NCI-H748 treated with DMSO at 0.1 percent for 48 hours (cell line): ENCODE measurements at places on chromosomes 5 and 9.

GRCh38 chr9:132411091-132411508, 1.1 kb downstream of the CFAP77 start:
- peak; percentile 68 for DNase-seq

GRCh38 chr9:83649080-83649479, 26.1 kb downstream of the IDNK start:
- peak; percentile 33 for DNase-seq

DNA sequence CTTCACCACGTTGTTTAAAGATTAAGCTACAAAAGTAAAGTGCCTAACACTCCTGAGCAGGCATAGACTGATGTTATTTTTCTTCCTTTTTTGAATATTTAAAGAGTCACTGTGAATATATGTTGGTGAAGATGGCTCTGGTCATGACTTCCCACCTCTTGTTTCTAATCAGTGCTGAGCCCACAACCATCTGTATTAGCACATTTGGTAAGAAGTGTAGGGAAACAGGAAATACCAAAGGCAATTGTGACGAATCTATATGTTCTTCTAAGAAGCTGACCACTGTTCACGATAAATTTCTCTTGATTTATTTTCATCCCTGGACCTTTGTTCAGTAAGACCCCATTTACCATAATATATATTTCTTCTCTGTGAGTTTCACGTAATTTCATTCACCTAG, 108.3 kb upstream of the PCA3 start:
- DNase-seq, result no peak

- DNase-seq, result no peak
These were observed 91.3 kb downstream of the MAT2B start for GRCh38 chr5:163596608-163597315.

GRCh38 chr5:175382171-175382570, 61.8 kb downstream of the DRD1 start:
- no peak for DNase-seq

DNA sequence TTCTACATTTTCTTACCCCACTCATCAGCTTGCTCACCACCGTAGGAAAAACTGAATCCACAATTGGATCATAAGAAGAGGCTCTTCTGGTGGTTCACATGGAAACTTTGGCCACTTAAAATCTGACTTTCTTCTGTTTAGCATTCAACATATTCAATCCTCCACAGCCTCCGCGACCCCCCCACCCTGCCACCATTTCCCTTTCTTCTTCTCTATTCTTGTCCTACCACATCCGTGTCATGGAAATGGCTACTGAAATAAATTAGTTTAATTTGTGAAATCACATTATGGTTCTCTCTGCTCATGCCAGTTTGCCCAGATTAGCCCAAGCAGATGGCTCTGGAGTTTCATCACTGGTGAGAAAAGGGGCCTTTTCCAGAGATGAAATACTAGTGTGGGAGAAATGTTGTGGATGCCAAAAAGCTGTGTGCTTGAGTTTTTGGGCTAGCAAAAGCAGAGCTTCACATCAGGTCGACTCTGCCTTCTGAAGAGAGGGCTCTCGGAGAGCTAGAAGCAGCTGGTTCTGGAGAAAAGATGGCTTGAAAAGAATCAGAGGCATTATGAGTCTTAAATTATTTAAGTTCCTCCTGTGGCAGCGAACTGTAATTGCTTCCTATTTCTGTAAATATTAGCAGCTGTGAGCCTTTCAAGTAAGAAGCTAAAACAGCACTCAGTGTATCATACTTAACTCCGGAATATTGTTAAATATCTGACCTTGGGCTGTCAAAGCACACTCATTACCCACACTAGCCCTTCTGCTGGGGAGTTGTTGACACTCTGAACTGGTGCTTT, 107.1 kb downstream of the MAT2B start:
- DNase-seq, result no peak

GRCh38 chr9:106287731-106288130, 575.2 kb upstream of the ZNF462 start:
- no peak for DNase-seq

DNA sequence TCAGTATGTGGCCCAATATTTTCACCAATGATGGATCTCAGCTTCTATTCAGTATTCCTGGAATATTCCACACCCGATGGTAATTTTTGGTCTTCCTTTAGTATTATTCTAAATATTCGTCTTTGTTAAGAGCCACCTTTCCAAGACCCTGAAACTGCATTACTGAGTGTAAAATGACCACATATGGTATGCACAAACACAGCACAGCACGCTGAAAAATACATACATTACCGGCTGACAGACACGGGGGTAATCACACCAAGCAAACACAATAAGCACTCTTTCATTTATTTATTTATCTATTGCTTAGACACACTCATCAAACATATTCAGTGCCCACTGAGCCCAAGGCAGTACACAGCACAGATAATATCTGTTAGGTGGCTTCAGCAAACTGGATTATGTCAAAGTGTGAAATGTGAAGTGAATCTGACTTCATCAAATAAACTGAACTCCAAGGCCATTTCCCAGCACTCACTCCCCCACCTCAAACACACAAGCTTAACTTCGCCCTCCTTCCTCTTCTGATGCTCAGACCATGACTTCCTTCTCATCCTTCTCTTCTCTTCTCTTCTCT, 1637.8 kb upstream of the C9orf72 start:
- peak; percentile 90 for DNase-seq

DNA sequence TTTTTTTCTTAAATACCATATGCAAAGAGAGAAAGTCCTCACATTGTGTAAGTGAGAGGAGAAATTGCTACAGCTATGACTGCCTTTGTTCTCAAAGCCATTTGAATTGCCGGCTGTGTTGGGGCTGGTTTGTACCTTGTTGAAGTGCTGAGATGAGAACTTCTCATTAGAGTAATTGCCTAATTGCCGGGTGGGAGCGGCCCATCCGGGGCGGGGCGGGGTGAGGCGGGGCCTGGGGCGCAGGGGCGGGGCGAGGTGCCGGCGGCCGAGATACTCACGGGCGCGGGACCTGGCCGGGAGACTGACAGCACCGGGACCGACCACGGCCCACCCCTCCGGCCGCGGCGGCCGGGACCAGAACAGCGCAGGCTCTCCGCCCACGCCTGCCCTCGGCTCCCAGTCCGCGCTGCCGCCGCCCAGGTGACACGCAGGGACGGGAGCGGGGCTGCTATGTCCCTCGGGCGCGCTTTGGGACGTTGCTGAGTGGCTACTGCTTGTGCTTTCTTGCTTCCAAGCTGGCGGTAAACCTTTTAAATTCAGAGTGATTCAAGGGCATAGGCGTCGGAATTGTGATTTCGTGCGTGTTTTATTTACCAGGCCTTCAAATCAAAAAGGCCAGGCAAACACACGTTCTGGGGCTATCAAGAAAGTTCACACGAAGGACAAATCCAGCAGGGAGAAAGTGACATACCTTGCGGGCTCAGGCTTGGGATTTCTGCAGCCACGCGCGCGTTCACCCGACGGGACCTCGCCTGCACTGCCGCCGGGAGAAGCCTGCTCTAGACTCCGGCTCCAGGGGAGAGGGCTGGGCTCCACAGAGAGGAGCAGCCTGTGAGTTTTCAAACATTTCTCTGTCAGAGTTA, 269.1 kb downstream of the FANCC start:
- peak; percentile 87 for DNase-seq

- no peak for DNase-seq
These were observed 35.5 kb upstream of the ADAMTSL1 start for GRCh38 chr9:18438300-18438925.

- DNase-seq, result no peak
These were observed 26.2 kb downstream of the IRF1 start for GRCh38 chr5:132464156-132464939.

DNA sequence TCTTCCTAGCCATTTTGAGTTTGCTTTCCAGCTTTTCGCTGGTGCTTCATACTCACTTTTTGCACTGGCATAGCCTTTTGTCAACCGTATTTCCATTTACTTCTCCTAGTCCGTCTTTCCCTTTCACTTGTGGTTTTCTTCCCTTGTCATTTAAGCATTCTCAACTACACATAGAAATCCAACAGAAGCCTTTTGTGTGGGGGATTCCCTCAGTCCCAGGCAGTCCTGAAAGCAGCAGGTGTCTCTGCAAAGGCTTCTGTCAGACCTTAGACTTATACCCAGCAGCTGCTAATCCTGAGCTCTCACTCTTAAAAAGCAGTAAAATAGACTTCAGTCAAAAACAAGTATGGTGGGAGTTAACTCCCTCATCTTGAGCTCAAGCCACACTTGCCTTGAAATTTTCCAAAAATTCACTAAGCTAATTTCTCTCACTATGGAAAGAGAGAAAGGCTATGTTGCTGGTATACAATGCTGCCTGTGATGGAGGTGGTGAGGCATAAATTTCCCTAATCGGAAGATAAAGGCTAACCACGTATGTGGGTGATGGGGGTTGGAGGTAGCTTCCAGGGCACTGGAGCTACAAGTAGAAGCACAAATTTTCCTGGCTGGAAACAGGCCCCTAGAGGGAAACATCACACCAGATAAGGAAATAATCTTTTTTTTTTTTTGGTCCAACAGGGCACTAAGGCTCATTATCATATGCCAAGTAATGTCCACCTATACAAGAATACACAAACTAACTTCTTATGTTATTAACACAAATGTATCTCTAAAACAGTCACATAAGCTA, 34.8 kb upstream of the IFNK start:
- no peak for DNase-seq

- no peak for DNase-seq
These were observed 134.5 kb downstream of the TRIO start for GRCh38 chr5:14277385-14278320.

DNA sequence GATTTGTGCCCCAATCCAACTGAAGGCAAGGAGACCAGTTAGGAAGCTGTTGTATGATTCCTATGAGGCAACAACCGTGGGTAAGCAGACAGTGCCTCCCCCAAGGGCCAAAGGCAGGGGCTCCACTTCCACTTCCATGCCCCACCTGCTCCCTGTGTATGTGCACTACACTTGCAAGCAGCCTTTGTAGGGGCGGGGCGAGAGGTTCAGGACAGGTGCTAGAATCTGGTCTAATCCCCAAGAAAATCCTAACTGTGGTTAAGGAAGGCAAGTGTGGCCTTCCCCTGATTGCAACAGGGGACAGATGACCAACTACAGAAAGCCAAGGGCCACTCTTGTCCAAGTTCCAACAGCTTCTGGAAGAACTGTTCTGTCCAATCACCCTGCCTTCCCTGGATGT, 41.7 kb downstream of the B4GALT1 start:
- DNase-seq, result no peak

DNA sequence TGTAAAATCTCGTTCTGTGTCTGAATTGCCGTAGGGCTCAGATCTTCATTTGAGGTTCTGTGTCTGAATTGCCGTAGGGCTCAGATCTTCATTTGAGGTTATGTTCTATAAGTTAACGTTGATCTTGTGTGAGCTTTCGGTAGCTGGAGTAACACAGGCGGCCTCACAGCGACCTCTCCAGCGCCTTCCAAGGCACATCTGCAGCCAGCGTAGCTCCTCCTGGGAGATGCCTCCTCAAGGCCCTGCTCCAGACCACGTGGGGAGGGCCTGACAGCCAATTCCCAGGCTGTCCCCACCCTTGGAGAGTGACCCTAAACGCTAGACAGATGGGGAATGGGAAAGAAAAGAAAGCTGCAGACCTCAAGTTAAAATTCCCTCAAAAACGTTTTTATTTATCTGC, 8.7 kb upstream of the AHRR start:
- DNase-seq, result no peak

GRCh38 chr5:134458234-134459009, 46.7 kb upstream of the CDKN2AIPNL start:
- no peak for DNase-seq

DNA sequence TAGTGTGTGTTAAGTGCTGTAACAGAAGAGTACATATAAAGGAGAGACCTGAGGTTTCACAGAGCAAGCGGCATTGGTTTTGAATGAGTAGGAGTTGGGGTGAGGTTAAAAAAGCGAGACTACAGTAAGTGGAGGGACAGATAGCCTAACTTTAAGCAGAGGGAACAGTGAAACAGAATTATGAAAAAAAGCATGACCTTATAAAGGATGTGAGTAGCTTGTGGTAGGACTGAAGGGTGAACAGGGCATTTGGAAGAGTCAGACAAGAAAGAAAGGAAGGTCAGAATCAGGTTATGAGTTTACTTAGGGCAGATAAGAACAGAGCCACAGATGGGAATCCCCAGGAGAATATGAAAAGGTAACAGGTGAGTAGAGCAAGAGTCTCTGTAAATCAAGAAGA, 22.5 kb downstream of the MSANTD3 start:
- no peak for DNase-seq

DNA sequence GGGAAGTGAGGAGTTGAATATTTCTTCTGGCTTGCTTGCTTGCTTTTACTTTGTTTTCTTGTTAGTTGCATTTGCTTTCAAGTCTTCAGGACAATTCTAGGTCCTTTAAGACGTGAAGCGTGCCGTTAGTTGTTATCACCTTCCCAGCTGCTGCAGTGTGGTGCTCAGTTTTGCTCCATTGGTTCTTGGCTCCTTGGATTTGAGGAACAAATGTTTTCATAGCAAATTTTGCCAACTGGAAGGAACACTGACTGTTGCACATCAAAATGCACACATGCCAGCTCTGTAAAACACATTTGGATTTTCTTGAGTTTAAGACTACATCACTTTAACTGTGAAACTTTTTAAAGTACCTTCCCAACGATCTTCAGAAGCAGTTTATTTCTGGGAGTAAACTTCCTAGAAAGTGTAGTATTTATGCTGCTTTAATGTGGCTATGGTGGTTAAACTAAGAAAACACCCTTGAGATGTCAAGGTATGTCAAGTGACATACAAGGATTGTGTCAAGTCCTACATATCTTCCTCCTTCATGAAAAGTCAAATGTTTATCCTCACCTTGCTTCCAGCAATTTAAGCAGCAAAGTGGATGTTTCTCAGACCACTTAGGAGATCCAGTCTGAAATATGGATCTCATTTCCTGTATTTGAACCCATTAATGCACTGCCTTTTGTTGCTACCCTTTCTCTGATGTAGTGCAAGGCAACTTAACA, 24.9 kb downstream of the MOCS2 start:
- no peak for DNase-seq

GRCh38 chr9:68476847-68477246, 63.8 kb downstream of the TMEM252 start:
- no peak for DNase-seq

- DNase-seq, result no peak
These were observed 1.3 kb upstream of the RNU6ATAC start for GRCh38 chr9:134165357-134166315.

GRCh38 chr5:172766287-172767108, 4.5 kb downstream of the DUSP1 start:
- DNase-seq, result no peak
